ENCODE measurements at places on chromosomes 7 and 10.

DNA sequence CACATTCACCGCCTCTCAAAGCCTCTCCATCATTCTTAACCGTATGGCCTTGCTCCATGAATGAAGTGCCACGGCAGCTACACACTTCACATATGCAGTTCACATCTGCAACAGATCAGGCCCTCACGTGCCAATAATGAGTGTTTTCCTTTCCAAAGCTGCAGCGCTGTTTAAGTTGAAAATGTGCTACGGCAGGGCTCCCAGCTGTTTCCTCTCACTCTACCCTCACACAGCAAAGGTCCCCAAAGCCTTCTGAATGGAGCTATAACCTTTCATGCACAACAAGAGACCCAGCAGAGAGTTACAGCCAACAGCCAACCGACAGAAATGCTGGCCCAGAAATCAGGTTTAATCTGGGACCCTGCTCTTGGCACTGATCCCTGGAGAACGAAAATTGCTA is 236.1 kb downstream of the ELMO1 start:
- DNase-seq = no peak

DNA sequence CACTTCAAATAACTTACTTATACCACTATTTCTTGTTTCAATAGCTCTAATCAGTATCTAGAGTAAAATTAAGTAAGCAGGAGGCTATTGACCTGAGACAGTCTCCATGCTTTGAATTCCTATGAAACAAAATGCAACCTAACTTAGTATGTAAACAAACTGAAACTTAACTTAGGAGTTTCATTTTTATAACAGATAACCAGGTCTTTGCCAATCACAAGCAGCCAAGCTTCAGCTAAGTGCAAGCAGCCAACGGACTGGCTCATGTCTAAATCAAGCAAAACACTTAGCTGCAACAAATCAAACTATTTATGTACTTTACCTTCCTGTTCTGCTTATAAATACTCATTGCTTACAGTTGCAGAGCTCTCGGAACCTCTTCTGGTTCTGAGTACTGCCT is 4.4 kb upstream of the GSTK1 start:
- no peak for DNase-seq

- DNase-seq = peak; percentile 86
Observed at GRCh38 chr7:43294080-43294630, 181.7 kb downstream of the HECW1 start.

DNA sequence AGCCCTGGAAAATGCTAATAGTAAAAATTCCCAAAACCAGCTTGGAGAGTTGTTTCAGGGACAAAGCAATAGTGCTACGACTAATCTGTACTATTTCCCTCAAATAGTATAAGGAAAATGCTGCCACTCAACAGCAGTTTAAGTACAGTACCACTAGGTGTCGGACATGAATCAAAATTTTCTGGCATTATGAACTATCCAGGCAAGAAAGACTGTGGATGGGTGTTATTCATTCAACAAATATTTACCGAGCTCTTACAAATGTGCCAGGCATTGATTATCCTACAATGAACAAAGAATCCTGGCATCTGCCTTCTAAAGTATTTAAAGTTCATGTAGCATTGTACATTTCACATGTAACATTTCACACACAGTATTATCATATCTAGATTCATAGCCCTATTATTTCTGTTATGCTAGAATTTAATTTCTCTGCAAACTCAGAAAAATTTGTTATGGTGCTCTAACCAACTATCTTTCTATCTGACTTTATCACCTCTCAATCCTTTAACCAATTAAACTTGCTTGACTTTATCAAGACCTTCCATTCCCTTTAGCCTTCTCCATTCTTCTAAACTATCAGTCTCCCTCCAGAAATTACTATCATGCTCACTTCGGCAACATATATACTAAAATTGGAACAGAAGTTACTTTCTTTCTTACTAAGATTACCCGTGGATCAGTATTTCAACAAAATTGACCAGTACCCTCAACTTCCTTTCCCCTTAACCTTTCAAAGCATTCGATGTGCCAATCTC is 80.6 kb downstream of the ARHGAP21 start:
- peak; percentile 53 for DNase-seq

DNA sequence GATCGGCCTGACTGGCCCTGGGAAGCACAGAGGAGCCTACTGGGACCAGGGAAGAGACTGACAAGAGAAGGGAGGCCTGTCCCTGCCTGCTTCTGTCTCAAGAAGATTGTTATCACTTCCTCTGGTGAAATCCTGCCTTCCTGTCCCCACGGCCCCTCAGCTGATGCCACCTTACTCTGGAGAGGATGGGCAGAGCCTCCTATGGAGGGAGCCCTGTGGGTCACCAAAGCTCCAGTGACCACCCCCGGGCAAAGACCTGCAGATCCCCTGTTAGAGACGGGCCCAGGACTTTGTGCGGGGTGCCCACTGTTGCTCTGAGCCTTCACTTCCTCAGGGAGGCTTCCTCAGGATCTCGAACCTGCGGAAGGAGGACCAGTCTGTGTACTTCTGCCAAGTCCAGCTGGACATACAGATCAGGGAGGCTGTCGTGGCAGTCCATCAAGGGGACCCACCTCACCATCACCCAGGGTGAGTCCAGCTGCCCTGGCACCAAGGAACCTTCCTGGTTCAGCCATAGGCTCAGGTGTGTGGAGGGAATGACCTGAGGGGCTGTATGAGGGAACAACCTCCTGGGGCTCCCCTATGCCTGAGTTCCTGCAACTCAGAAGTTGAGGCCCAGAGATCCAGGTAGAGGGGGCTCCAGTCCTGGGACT is 1.4 kb upstream of the PILRB start:
- no peak for DNase-seq

- DNase-seq = no peak
Observed at GRCh38 chr7:66146701-66147100, 32.1 kb downstream of the CRCP start.
